ENCODE measurements at places on chromosomes 6 and 20.
A peak's percentile ranks its signal among the peaks of the same experiment; 100 is the strongest.

GRCh38 chr20:61628901-61629601 is 377.0 kb downstream of the CDH4 start:
- DNase-seq, result no peak

- no peak for DNase-seq
Observed at GRCh38 chr6:129181001-129181400, 298.1 kb downstream of the LAMA2 start.

DNA sequence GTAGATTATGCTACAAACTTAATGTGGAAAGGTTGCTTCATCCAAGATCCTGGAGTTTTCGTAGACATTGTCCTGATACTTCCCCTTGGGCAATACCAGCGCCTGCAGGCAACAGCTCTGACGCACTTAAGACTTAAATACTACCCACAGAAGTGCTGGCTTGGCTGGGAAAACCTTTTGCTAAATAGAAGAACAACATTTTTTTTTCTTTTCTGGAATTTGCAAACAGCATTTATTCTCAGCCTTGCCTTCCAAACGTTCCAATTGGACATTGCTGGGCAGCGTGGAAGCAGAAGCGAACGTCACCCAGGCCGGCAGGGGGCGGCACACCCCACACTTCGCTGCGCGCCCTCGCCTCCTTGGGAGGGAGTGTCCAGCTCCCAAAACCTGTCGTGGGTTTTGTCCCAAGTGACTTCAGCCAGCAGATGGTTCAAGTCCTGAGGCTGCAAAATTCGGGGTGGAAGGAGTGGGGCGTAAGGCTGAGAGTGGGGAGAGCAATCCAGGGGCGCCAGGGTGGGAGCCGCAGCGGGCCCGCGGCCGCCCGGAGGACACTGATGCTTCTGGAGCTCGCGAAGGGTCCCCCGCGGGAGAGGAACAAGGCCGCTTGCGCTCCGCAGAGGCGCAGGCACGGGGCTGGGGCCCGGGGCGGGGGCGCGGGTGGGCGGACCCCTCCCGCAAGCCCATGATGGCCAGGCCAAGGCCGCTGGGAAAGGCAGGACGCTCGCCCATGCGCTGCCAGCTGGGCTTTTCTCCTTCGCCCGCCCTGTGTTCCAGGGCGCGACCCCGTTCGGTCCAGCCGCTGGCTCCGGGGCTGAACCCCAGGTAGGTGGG is 60.8 kb upstream of the MAP3K4 start:
- DNase-seq, result peak; percentile 75

GRCh38 chr20:21137078-21137477 is 11.2 kb downstream of the KIZ start:
- DNase-seq, result no peak

DNA sequence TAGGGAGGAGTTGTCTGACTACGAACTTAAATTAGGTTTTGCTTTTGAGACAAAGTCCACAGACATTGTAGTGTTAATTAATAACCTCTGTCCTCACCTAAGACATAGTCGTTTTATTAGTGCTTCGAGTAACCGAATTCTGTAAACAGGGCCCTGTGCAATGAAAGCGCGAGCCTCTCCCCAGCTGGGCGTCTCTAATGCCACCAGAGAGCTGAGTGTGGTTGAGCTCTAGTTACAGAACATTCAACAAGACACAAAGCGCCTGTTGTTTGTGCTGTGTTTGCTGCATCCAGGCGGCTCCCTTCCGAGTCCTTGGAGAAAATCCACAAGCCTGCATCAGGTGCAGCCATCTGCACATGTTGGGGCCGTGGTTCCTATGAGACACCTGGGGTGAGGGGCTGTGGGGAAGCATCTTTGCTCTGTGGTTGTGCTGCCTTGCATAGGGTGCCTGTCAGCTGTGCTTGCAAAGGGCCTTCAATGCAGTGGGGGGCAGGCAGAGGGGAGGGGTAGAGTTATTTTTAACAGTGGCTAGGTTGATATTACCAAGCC is 63.9 kb downstream of the CD164 start:
- no peak for DNase-seq

GRCh38 chr6:37650071-37650481 is 47.6 kb downstream of the MDGA1 start:
- no peak for DNase-seq

DNA sequence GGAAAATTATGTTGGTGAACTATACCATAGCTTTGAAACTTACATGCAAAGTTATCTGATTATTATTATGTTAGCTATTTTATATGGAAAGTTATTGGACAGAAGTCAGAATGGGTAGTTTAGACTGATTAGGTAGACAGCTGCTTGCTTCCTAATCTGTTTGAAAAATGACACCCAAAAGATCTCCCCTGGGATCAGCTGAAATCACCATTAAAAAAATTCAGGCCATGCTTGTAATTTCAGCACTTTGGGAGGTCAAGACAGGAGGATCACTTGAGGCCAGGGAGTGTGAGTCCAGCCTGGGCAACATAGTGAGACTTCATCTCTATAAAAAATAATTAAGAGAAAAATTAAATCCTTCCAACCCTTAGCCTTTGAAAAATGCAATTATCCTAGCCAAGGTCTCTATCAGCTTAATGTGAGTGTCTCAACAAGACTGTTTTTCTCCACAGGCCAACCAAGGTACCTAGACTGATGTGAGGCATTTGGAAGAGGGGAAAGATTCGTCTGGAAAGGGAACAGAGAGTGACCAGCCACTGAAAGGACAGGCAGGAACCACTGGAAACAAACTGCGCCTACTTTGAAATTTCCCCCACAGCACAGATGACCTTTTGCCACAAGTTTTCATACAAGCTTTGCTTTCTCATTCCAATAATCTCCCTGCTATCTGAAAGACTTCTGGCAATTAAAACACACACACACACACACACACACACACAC is 232.3 kb downstream of the GMPR start:
- no peak for DNase-seq

GRCh38 chr6:150028799-150029198 is 3.5 kb upstream of the RAET1L start:
- DNase-seq, result no peak

DNA sequence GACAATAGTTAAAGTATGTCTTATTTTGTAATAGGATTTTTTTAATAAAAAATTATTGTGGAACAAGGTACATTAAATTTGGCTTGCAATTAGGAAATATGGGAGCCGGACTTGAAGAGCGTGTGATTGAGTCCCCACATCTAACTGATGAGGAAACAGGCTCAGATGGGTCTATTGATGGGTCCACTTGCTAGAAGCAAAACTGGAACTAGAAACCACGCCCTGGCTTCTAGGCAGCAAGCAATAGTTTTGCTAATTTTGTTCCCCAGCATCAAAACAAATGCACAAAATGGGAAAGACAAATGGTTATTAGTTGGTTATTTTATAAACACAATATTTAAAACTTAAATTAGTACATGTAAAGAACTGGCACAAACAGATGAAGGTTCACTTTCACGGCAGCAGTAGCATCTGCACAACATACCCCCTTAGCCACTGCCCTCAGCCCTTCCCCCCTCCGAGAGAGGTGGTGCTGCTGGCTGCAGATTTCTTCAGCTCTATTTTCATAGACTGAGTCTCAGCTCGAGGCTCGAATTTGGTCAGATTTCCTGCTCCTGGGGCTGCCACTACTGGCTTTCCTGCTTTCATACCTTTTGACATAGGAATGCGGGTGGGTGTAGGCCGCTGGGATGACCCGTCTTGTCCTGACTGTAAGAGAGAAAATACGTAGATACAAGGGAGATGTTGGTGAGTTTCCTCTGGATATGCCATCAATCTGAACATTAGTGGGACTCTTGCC is 23.8 kb upstream of the TMEM30A start:
- no peak for DNase-seq

DNA sequence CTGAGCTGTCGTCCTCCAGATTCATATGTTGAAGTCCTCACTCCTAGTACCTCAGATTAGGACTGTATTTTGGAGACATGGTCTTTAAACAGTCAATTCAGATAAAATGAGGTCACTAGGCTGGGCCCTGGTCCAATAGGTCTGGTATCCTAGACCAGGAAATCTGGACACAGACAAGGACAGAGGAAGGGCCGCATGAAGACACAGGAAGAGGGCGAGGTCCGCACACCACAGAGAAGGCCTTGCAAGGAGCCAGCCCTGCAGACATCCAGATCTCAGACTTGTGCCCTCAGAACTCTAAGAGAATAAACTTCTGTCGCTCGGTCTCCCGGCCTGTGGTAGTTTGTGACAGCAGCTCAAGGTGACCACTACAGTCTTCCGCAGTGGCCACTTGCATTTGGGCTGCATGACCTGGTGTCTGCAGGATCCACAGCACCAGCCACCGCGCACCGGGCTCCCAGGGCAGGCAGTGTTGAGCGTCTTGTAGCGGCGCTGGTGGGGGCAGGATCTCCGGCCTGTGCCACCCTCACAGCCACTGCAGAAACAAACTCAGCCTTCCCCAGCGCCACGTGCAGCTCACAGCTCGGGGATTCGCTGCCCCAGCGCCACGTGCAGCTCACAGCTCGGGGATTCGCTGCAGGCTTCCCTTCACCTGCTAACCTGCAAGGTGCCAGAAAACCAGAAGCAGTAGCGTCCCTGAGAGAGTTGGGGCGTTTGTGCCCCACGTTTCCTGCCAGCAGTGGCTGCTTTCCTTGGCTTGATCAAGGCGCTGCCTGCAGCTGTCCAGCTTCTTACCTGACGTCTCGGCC is 6.0 kb upstream of the RBM38 start:
- DNase-seq, result no peak

Data from T47D (cell line).